ENCODE measurements at places on chromosomes 11 and 22. TPM values are rescaled to one million over a fixed set of nuclear protein-coding genes. Genes with fewer than 3 reads are reported as not detected.

OR51F2 gene
- not detected for total RNA-seq

CNTF gene
- total RNA-seq: 1.2 TPM

RBMXL2 gene
- total RNA-seq: not detected

FGF3 gene
- not detected for total RNA-seq

ACCS gene
- total RNA-seq: 32.2 TPM

KIF18A gene
- total RNA-seq: 1.6 TPM

FDXACB1 gene
- total RNA-seq: 1.9 TPM

DNA sequence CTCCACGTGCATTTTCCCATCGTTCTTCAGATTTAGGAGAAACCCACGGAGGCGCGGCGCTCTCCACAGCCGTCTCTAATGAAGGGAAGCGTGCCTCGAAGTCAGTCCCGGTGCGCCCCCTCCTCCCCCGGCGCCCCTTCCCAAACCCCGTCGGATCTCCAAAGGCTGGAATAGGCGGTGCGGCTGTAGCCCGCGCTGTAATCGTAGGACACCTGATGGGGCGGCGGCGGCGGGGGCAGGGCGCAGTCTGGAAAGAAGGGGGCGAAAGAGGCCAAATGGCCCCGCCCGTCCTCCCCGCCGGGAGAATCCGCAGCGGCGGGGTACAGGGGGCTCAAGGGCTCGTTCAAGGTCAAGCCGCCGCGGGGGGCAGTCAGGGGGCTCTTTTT, 1.3 kb downstream of the FAM181B start:
- DNase-seq: no peak

GRCh38 chr11:76597533-76598425, 72.8 kb downstream of the LRRC32 start:
- DNase-seq: no peak

DNA sequence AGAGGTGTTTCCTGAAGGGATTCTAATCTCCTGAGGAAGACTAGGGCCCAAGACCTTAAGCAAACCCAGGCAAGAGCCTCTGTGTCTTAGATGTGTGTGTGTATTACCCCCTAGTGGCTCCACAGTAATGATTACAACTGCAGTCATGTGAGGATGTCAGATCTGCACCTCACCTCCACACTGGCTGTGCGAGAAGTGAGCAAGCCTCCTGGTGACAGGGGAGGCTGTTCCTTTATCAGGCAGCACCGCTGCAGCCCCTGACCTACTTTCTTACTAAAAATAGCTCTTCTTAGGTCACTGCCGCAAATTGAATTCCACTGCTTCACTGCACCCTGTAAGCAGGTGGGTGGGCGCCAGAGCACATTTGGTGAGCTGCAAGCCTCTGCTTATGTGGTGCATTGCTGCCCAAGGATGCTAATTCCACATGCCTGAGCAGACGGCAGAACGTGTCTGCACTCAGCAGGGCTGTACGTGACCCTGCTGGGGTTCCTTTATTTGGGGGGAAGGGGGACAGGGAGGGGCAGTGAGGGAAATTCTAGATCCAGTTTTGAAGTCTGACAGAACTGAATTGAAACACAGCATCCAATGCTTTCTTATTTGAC, 112.4 kb downstream of the KCNC1 start:
- no peak for DNase-seq

DNA sequence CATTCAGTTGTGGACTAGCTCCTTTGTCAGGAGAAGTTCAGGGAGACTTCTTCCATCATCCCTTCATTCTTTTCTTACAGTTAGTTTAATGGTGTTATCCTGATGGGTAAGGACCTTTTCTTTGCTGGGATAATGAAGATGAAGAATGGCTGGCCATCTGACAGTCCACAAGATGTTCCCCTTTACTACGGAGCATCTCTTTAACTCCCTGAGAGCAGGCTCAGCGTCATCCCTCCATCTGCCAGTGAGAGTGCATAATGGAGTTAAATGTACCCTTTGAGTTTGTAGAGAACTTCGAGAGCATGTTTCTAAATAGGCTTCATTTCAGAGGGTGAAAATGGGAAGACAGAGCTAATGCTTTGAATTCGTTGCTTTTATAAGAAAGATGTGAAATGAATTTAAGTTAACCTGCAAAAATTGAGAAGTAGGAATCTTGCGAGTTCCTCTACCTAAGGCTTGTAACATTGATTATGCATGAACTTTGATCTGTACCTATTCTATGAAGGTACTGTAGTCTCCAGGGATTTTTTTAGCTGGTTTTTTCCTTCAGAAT, 1.7 kb downstream of the EP300 start:
- no peak for DNase-seq

DNA sequence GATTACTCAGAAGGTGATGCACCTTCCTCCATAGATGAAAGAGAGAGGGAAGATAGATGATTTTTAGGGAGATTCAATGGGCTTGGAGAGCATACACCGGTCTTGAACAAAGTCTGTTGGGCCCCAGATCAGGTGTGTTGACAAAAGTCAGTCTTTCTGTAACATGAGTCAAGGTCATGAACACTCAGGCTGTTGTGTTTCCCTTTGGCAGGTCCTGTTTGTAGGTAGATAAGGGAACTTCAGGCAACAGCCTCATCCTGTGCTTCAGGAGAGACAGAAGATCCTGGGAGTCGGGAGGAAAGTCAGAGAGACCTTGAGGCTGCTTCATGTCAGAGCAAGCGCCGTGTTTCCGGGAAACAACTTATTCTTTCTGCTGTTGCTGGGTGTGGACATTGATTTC, 703.1 kb downstream of the BRD1 start:
- no peak for DNase-seq

DNA sequence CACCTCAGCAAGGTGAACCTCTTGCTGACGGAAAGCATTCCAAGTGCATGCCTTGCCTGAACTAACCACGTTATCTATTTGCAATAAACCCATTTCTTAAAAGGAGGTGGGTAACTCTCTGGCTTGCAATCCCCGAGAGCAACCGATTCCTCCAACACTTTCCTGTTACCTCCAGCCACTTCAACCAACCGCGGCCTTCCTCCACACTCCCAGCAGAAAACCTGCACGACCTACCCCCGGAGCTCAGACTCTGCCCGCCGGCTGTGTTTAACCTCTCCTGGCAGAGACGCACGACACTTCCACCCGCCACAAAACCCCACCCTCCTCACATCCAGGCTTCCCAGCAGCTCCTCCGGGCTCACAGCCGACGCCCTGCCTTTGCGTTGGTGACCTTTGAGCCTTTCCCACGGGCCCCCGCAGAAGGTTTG, 708 bp downstream of the SCO2 start:
- DNase-seq: no peak

DNA sequence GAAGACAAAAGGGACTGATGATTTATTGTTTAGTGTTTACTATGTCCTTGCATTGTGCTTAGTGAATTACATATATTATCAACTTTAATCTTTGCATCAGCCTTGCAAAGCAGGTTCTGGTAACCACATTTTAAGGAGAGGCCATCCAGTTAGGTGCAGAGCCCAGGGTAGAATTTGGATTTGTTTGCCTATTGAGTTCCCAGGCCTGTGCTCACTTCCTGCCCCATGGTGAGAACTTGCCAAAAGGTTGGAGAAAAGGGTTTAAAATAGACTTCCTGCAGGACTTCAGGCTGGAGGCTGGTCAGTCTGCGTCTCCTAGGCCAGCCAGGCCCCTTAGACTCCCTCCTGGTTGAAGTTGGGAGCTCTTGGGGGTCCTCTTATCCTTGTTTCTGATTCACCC, 72.1 kb downstream of the ATXN10 start:
- DNase-seq: no peak

DNA sequence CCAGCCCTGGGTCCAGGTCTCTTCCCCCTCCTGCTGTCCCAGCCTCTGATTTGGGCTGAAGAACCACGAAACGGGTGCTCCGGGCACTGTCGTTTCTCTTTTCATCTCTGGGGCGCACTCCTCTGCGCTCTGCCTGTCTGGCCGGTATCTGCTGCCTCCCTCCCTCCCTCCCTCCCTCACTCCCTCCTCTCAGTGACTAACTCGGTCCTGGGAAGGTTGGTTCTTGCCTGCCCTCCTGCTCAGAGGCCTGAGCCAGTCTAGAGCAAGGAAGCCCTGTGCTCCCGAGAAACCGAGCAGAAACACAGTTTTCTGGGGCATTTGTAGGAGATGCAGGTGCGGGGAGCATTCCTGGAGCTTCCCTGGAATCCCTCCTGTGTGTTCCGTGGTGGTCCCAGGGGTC, 1235.2 kb downstream of the BRD1 start:
- no peak for DNase-seq

- DNase-seq: no peak
These were observed 1.6 kb upstream of the MCAM start for GRCh38 chr11:119318240-119319135.

- no peak for DNase-seq
These were observed 1091.9 kb upstream of the RAG2 start for GRCh38 chr11:37689951-37690350.

DNA sequence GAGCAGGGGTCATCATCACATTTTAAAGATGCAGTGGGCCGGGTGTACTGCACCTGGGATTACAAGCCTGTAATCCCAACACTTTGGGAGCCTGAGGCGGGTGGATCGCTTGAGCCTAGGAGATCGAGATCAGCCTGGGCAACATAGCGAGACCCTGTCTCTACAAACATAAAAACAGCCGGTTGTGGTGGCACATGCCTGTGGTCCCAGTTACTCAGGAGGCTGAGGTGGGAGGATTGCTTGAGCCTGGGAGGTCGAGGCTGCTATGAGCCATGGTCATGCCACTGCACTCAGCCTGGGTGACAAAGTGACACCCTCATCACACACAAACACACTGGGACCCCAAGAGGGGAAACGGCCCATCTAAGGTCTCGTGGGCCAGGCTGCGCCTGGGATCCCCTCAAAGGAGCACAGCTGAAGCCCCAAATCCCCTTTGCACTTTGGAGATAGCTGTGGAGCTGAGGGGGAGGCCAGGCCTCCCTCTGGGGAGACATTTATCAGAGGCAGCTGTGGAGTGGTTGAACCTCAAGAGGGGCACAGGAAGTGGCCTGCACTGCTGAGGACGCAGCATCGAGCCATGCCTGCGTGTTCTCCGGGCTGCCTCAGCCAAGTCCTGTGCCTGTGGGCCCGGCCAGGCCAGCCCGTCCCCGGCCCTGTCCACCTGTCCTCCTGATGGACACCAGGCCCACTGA, 27.5 kb downstream of the OSBPL5 start:
- peak; percentile 55 for DNase-seq

- no peak for DNase-seq
These were observed 2.5 kb downstream of the CELF1 start for GRCh38 chr11:47550288-47551047.

DNA sequence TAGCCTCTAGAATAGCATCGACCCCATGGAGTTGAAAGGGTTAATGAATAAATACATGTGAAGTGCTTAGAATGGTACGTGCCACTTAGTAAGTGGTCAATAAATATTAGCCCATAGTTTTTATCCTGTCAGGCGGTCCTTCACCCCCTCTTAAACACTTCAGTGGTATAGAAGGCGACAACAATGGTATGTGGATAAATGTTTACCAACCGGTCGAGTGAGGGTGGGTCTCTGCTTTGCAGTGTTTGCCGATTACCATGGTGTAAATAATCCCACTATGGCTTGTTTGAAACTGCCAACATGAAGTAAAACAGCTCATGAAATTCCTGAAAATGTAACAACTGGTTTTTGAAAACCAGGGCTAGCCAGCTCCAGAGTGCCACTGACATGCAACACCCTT, 541.2 kb downstream of the BUD13 start:
- DNase-seq: no peak

DNA sequence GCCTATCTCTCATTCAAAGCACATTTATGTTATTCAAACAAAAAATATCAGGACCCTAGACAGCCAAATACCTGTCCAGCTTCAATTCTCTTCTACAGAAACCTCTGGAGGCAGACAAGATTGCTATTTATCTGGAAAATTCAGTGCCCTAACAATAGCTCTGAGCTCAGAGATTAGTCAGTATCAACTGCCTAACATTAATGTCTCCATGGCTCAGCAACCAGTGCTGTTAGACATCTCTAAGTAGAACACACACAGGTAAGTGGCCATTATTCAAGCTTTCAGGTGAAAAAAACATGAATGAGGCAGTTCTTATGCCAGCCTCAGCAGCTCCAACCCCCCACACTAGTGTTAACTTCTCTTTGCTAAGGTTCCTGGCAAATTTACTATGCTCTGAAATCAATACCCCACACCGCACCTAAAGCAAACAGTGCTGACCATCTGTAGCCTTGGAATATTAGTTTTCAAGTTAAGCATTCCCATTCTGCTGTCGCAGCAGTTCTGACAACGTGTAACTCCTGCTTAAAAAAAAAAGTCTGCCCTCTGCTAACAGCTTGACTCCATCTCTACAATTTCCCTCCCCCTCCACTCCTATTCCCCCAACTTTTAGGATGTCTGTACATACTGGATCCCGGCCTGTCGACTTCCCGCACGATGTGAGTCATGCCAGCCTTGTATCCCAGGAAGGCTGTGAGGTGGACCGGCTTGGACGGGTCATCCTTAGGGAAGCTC, 1.5 kb downstream of the RPL3 start:
- DNase-seq: no peak

GRCh38 chr11:125286486-125286885, 121.9 kb downstream of the PKNOX2 start:
- DNase-seq: no peak

- no peak for DNase-seq
These were observed 189.9 kb downstream of the ARHGAP42 start for GRCh38 chr11:100876815-100877520.

DNA sequence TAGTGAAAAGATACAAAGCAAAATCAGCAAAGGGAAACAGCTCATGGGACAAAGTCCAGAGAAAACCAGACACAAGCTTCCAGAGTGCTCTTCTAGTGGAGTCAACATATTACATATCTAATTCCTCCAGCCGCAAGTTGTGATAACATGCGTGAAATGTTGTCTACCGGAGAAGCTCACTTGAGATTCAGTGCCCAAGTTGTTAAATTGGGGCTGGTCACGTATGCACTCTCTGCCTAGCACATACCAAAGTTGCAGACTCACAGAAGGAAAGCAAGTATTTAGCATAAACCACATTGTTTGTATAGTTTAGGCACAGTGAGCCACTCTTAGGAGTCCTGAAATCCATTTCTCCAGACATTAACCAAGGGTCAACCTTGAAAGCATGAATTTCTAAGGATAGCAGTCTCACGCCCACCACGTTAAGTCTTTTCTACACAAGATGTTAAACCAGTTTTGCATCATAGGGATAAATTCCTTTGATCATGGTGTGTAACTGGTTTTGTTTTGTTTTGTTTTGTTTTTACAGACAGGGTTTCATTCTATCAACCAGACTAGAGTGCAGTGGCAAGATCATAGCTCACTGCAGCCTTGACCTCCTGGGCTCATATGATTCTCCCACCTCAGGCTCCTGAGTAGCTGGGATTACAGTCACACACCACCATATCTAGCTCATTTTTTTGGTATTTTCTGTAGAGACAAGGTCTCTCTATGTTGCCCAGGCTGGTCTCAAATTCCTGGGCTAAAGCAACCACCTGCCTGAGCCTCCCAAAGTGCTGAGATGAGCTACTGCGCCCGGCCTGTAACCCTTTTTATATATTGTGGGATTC, 39.5 kb upstream of the EP300 start:
- DNase-seq: no peak

DNA sequence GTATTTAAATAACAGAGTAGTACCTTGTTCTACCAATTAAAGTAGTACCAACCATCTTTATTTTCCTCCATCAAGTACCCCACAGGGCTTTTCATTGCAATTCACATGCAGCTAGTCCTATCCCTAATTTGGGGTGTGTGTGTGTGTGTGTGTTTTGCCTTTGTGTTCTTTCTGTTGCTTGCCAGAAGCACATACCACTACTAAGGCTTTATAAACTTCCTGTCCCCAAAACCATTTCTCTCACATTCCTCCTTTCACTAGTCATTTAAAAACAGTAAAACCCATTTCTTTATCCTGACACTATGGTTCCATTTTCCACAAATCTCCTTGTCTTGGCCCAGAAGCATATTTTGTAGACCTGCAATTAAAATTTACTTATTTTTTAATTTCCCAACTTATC, 54.6 kb downstream of the SLC36A4 start:
- no peak for DNase-seq

- no peak for DNase-seq
These were observed 55.7 kb upstream of the OR5AN1 start for GRCh38 chr11:59302991-59303390.
